ENCODE measurements at places on chromosomes 3 and 15. TPM values are rescaled to one million over a fixed set of nuclear protein-coding genes. Genes with fewer than 3 reads are reported as not detected.

DNA sequence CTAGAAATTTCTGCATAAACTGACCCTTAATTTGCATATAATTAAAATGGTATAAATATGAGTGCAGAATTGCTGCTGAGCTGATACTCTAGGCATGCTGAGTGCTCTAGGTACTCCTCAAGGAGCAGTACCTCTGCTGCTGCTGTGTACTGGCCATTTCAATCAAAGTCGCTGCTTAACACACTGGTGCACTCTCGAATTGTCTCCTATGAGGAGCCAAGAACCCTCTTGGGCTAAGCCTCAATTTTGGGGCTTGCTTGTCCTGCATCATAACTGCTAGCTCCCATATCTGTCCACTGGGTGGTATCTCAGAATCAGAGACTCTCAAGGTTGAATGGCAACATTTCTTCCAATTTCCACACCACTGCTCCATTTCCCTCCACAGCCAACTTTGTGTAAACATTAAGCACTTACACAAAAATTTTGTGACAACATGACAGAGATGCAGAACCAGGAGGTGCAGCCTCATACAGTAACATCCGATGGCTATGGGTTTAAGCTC, 82.5 kb downstream of the XXYLT1 start:
- DNase-seq = no peak

DNA sequence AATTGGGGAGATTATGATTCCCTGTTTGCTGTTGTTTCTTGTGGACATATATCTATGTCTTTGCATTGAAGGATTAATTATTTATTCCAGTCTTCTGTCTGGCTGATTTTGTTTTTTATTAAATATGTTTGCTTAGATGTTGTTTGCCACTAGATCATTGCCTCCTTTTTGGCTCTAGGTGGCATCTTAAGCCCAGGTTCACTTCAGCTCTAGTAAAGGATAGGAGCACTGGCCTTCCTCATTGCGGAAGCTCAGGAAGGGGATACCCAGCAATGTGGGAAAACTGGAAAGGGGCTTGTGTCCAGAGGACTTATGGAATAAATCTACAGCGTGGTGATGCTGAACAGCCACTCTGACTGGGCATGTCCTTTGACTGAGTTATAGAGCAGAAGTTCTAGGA, 821.6 kb downstream of the PDCD6IP start:
- no peak for DNase-seq

DNA sequence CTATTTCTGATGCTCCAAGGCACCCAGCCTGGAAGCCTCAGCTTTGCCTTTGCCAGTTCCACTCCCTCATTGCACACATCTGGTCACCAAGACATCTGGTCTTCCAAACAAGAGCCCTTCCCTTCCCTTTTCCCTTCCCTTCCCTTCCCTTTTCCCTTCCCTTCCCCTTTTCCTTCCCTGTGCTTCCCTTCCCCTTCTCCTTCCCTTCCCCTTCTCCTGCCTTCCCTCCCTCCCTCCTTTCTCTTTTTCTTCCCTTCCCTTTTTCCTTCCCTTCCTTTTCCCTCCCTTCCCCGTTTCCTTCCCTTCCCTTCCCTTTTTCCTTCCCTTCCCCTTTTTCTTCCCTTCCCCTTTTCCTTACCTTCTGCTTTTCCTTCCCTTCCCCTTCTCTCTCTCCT, 2.4 kb upstream of the CGNL1 start:
- no peak for DNase-seq

DNA sequence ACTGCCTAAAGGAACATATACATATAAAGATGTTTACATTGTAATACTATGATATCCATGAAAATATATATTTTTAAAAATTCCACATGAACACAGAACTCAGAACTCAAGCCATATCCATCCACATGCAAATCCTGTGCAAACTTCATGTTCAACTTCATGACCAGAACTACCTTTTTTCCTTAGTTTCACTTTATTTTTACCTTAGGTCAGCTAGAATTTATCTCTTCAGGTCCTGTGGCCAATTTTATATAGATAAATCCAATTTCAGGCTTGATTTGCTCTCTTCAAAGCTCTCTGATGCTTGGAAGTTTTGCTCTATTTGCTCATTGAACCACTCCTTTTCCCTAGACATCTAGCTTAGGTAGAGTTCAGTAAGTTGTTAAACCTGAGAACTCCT, 38.8 kb downstream of the ZPLD1 start:
- no peak for DNase-seq

DNA sequence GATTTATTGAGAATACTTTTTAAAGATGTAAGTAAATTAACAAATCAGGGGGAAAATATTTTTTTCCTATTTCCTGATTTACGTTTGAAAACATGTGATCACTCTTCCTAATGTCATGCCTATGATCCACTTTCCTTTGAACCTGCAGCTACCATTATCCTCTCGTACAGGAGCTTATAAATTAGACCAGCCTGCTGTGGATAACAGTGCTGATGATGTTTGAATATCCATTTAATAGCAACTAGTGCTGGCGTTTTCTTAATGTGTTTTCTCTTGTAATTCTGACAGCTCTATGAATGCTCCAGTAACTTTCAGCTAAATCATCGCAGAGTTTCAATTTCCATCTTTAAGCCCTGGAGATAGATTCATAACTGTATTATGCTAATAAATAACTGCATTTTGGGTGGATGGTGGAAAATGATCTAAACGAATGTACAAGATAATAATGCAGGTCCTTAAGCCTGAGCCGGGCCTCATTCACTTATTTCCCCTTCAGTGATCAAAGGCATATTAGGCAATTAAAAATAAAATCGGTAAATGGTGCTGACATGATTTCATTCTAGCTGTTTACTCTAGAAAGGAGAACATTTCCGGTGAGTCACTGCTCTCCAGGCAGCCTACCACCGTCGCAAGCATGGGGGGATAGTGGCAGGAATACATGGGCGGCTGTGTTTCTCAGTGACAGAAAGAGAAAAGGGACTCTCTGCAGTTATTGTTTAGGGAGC, 58.5 kb upstream of the SLC24A5 start:
- DNase-seq = no peak

Gene MST1
- 2.8 TPM for total RNA-seq

Gene SLC22A13
- 0.18 TPM for total RNA-seq

All from pulmonary artery endothelial cell (primary cell).